ENCODE measurements at places on chromosomes 3 and 15. TPM values are rescaled to one million over a fixed set of nuclear protein-coding genes. Genes with fewer than 3 reads are reported as not detected.

- peaks cover 13% of the 10 kb centered on the region for H3K4me1 ChIP-seq
- peaks cover 31% of the 10 kb centered on the region for H3K36me3 ChIP-seq
- no peaks in the 10 kb centered on the region for H3K27me3 ChIP-seq
- no peak overlapping the region for H3K27ac ChIP-seq
- peak; percentile 38 for DNase-seq
Observed at GRCh38 chr15:88655103-88655553, 16.3 kb downstream of the ISG20 start.

- peaks cover 3% of the 10 kb centered on the region for H3K4me1 ChIP-seq
- no peak overlapping the region for H3K27ac ChIP-seq
- DNase-seq: no peak
- H3K36me3 ChIP-seq: no peaks in the 10 kb centered on the region
- peaks cover 22% of the 10 kb centered on the region for H3K27me3 ChIP-seq
- no peak overlapping the region for H3K4me3 ChIP-seq
Observed at GRCh38 chr3:173583496-173583895, 186.0 kb downstream of the NLGN1 start.

GRCh38 chr3:18389108-18389733 is 35.9 kb downstream of the SATB1 start:
- H3K4me1 ChIP-seq: peaks cover 43% of the 10 kb centered on the region
- no peaks in the 10 kb centered on the region for H3K27me3 ChIP-seq
- peaks cover 57% of the 10 kb centered on the region for H3K36me3 ChIP-seq
- no peak overlapping the region for H3K4me3 ChIP-seq
- H3K27ac ChIP-seq: no peak overlapping the region
- no peak for DNase-seq

Gene GOLGA8R
- total RNA-seq: 13.0 TPM
